ENCODE measurements at places on chromosomes 1 and 21.
A peak's percentile ranks its signal among the peaks of the same experiment; 100 is the strongest.

- peaks cover 4% of the 10 kb centered on the region for H3K27me3 ChIP-seq
- H3K27ac ChIP-seq, result no peak overlapping the region
- H3K4me1 ChIP-seq, result no peaks in the 10 kb centered on the region
- DNase-seq, result no peak
Observed at GRCh38 chr21:43361493-43362296, 65.2 kb downstream of the SIK1 start.

- H3K27me3 ChIP-seq, result peaks cover 34% of the 10 kb centered on the region
- peaks cover 14% of the 10 kb centered on the region for H3K4me1 ChIP-seq
- DNase-seq, result peak; percentile 89
- H3K4me3 ChIP-seq, result peak overlapping the region; percentile 68
- H3K27ac ChIP-seq, result no peak overlapping the region
Observed at GRCh38 chr1:161019751-161020495, 1.0 kb downstream of the F11R start.

DNA sequence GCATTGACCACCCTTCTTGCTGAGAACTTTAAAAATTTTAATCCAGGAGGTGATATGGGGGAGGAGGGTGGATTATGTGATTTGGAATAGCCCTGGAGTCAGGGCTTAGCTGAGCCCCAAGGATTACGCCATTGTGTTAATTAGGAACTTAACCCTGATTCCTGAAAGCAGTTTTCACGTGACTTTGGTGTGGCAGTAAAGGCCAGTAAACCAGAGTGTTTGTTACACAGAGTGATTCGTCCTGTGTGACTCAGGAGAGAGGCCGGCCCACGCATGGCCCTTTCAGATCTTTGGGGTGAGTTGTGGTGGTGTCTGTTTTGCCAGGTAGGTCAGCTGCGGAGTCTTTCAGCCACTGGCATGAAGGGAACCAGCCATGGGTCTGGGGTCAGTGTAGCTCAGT lies 107.6 kb downstream of the NOS1AP start:
- no peak overlapping the region for H3K4me3 ChIP-seq
- H3K27me3 ChIP-seq, result peaks cover 2% of the 10 kb centered on the region
- DNase-seq, result no peak
- H3K36me3 ChIP-seq, result no peaks in the 10 kb centered on the region
- no peak overlapping the region for H3K27ac ChIP-seq

DNA sequence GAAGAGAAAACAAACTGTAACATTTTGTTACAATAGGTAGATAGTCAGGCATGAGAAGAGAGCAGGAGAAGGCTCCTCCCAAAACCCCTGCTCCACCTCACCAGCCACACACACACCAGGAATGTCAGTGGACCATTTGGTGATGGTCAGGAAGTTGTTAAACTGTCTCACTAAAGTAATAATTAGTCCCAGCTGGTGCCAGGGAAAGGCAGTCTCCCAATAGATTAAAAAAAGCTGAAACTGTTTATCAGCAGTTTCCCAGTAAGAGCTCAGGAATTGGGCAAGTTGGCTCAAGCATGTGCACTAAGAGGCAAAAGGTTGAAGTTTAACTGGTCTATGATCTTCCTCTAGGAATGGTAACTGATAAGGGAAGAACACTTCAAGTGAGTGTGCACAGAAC lies 249.6 kb downstream of the COL11A1 start:
- no peak overlapping the region for H3K4me3 ChIP-seq
- H3K27me3 ChIP-seq, result no peaks in the 10 kb centered on the region
- H3K36me3 ChIP-seq, result no peaks in the 10 kb centered on the region
- H3K27ac ChIP-seq, result no peak overlapping the region
- no peaks in the 10 kb centered on the region for H3K4me1 ChIP-seq

- H3K36me3 ChIP-seq, result no peaks in the 10 kb centered on the region
- DNase-seq, result peak; percentile 93
- H3K4me1 ChIP-seq, result peaks cover 14% of the 10 kb centered on the region
- H3K27me3 ChIP-seq, result peaks cover 69% of the 10 kb centered on the region
- peak overlapping the region; percentile 63 for H3K4me3 ChIP-seq
Observed at GRCh38 chr1:156859523-156860112, 701 bp upstream of the INSRR start.

DNA sequence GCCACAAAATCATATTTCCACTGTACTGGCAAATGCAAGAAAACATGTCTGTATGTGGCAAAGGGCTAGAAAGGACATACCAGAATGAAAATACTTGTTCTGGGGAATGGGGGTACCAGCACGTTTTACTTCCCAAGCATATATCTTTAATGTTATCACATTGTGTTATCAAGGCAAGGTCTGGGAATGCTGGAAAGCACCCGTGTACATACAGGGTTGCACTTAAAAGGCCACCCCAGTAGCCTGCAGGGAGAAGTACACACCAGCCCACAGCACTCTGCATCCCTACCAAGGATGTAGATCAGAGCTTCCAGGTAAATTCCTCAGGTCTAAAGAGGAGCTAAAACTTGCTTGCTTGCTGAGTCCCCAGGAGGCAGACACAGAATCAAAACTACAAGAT lies 381.8 kb downstream of the RRAGC start:
- no peak overlapping the region for H3K4me3 ChIP-seq
- H3K36me3 ChIP-seq, result no peaks in the 10 kb centered on the region
- H3K27ac ChIP-seq, result no peak overlapping the region
- DNase-seq, result no peak

DNA sequence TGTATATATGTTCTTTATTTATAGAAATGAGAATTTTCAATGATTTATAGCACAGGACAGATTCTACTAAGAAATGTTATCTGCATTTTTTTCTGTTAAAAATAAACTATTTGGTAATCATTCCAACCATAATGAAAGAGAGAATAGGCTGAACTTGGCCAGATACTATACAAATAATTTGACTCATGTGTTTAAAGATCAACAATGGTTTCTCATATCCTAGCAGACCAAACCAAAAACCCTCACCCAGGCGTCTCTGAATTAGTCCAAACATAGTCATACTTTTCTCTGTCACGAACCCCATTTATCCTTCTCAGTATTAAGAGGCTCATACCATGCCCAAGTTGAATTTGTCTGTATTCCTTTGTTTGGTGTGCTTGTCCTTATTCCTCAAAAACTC lies 40.3 kb downstream of the RPE65 start:
- peak; percentile 37 for DNase-seq
- H3K4me1 ChIP-seq, result peaks cover 8% of the 10 kb centered on the region
- H3K27me3 ChIP-seq, result no peaks in the 10 kb centered on the region
- no peak overlapping the region for H3K27ac ChIP-seq
- no peak overlapping the region for H3K4me3 ChIP-seq
- H3K36me3 ChIP-seq, result no peaks in the 10 kb centered on the region

DNA sequence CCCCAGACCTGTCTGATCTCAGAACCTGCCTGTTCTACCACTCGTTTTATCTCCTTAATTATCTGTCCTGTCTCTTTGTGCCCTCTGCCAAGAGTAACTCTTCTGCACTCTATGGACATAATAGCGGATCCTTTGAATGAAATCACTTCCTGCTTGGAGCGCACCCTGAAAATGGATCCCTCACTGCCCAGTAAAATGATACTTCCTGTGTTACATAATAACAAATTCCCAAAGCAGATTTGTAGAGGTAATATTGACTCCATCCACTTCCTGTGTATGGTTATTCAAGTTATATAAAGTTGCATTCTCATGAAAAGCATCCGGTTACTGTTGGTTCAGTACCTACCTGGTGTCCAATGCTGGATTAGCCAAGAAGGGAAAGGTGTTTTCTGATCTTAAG lies 246.0 kb downstream of the TRABD2B start:
- H3K27me3 ChIP-seq, result no peaks in the 10 kb centered on the region
- no peaks in the 10 kb centered on the region for H3K4me1 ChIP-seq
- no peak overlapping the region for H3K27ac ChIP-seq
- no peak overlapping the region for H3K4me3 ChIP-seq
- no peak for DNase-seq
- no peaks in the 10 kb centered on the region for H3K36me3 ChIP-seq

DNA sequence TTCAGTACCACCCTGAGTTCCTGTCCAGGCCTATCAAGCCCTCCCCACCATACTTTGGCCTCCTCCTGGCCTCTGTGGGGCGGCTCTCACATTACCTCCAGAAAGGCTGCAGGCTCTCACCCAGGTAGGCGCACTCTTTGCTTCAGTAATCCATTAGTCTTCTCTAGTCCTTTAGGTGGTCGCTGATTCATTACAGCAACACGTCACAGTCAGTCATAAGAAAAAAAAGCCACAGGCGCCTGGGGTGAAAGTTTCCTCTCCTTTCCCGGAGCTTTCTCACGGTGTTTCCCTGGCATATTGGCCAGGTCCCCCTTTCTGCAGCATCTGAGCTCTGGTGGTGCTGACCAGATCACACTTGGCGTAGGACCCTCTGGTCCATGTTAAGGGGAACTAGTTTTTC lies 12.1 kb downstream of the SLFNL1 start:
- H3K27ac ChIP-seq, result peak overlapping the region; percentile 9
- no peak for DNase-seq
- no peak overlapping the region for H3K4me3 ChIP-seq
- H3K4me1 ChIP-seq, result peaks cover 8% of the 10 kb centered on the region
- no peaks in the 10 kb centered on the region for H3K27me3 ChIP-seq
- peaks cover 95% of the 10 kb centered on the region for H3K36me3 ChIP-seq

GRCh38 chr1:54376430-54377039 lies 29.7 kb downstream of the SSBP3 start:
- H3K27ac ChIP-seq, result no peak overlapping the region
- no peaks in the 10 kb centered on the region for H3K36me3 ChIP-seq
- no peaks in the 10 kb centered on the region for H3K27me3 ChIP-seq
- H3K4me1 ChIP-seq, result no peaks in the 10 kb centered on the region
- DNase-seq, result no peak
- H3K4me3 ChIP-seq, result no peak overlapping the region

DNA sequence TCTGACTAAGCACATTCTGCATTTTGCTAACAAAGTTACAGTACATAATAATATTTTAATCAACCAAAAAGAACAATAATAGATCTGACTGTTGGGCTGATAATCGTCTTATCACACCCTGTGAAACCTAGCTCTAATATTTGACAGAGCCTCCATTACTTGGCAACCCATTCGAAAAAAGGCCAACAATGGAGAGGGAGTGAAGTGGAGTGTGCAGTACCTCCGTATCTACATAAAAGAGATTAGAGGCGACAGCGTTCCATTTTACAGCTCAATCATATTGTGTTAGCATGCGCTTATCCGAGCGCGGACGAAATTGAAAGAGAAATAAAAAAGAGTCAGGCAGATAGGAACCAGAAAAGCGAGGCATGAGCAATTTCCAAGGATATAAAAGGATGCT lies 137.3 kb upstream of the USH2A start:
- H3K36me3 ChIP-seq, result no peaks in the 10 kb centered on the region
- no peak overlapping the region for H3K4me3 ChIP-seq
- H3K27me3 ChIP-seq, result no peaks in the 10 kb centered on the region
- no peaks in the 10 kb centered on the region for H3K4me1 ChIP-seq

GRCh38 chr1:36008546-36009197 lies 75.2 kb upstream of the TEKT2 start:
- peak overlapping the region; percentile 26 for H3K27ac ChIP-seq
- no peak for DNase-seq
- H3K4me3 ChIP-seq, result no peak overlapping the region
- H3K27me3 ChIP-seq, result no peaks in the 10 kb centered on the region

DNA sequence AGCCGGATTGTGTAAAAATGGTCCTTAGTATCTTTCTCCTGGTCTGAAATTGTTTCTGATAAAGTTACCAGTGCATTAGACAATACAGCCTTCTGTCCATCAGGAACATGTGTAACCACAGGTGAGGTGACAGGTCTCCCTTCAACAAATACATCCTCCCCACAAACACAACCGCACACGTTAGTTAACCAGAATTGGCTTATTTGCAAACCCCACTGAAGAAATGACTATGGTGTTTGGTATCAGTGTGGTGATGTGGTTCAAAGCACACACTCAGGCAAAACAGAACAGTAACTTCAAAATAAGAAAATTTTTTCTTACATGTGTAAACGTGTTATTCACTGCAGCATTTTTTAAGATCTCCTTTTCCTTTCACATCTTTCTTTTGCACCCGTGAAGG lies 517.2 kb upstream of the NR5A2 start:
- H3K4me1 ChIP-seq, result no peaks in the 10 kb centered on the region
- no peak overlapping the region for H3K4me3 ChIP-seq
- DNase-seq, result no peak
- no peaks in the 10 kb centered on the region for H3K36me3 ChIP-seq
- H3K27ac ChIP-seq, result no peak overlapping the region

DNA sequence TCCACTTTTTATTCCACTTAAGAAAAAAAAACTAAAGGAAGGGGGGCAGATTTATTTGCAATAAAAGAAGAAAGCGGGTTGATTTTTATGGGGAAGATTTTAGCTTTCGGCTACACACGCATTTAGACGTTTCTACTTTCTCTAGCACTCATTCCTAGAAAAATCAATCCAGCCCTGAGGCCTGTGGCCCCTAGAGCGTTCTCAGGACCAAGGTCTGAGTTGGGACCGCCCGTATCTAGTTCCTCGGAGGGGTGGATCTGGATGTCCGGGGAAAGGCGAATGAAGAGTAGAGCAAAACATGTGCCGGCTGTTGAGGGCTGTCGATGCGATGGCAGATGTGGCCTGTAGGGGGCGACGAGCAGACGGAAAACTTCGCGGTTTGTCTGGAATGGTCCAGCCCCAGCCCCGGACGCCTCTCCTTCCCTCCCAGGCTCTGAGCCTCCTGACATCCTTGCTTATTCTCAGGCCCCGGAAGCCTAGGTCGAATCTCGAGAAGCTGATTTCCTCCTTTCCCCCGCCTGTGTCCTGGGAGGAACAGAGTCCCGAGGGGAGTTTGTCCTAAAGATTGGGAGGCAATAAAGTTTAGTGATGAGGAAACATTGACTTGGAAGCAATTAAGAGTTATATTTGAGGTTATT lies 5.2 kb downstream of the FOXD3 start:
- peak; percentile 98 for DNase-seq
- H3K36me3 ChIP-seq, result no peaks in the 10 kb centered on the region
- no peak overlapping the region for H3K4me3 ChIP-seq
- no peak overlapping the region for H3K27ac ChIP-seq
- peaks cover 1% of the 10 kb centered on the region for H3K4me1 ChIP-seq
- H3K27me3 ChIP-seq, result peaks cover 100% of the 10 kb centered on the region

GRCh38 chr1:211577819-211578639 lies 932 bp downstream of the SLC30A1 start:
- H3K4me3 ChIP-seq, result peak overlapping the region; percentile 97
- H3K4me1 ChIP-seq, result peaks cover 50% of the 10 kb centered on the region
- H3K36me3 ChIP-seq, result peaks cover 29% of the 10 kb centered on the region
- no peaks in the 10 kb centered on the region for H3K27me3 ChIP-seq
- H3K27ac ChIP-seq, result peak overlapping the region; percentile 81

GRCh38 chr1:6108937-6109614 lies 63.4 kb downstream of the KCNAB2 start:
- H3K4me1 ChIP-seq, result no peaks in the 10 kb centered on the region
- H3K27me3 ChIP-seq, result no peaks in the 10 kb centered on the region
- H3K27ac ChIP-seq, result no peak overlapping the region
- peak; percentile 98 for DNase-seq

- peak within 1 kb of the TSS; percentile 51 for H3K27ac ChIP-seq
- H3K4me1 ChIP-seq, result peaks cover 12% of the 10 kb centered on the region
- peak; percentile 89 for DNase-seq
- H3K4me3 ChIP-seq, result peak within 1 kb of the TSS; percentile 73
- H3K27me3 ChIP-seq, result no peaks in the 10 kb centered on the region
- H3K36me3 ChIP-seq, result no peaks in the 10 kb centered on the region
Observed at GRCh38 chr21:46183910-46184624, at the start of gene SPATC1L. TSS of gene SPATC1L (minus strand) at chr21:46184459. CDS start at chr21:46182816, 1,643 bp downstream.
